ENCODE measurements at places on chromosomes 1 and 21.

DNA sequence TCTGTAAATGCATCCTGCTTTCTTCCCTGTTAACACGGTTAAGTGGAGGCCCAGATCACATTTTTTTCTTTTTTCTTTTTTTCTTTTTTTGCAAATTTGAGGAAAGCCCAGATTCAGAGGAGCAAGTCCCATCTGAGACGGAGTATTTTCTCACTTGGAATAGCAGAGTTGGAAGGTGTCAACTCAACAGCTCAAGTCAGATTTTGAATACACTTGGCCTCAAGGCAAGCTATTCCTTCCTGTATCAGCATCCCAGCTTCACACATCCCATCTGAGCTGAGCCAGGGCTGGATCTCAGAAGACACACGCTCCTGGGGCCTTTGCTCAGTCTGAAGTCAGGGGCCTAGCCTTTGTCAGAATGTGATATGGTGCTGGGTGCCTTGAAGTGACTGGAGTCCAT lies 11.5 kb upstream of the TNR start:
- DNase-seq: no peak

- DNase-seq: no peak
Observed at GRCh38 chr21:46061063-46061462, 36.8 kb upstream of the COL6A2 start.

DNA sequence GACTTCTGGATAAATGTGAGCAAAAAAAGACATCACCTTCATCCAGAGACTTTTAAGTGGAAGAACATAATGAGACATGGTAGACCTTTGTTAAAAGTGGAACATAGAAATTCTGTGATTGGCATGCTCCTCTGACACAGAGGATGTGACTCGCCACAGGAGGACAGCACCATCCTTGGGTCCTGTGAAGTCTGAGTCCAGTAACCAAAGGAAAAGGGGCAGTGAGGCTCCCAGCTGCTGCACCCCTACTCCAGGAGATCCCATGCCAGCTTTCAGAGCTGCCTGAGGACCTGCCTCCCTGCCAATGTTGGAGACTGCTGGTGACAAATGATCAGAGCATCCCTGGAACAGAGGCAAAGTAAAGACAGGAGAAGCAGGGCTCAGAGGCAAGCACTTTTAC lies 136.2 kb downstream of the BRINP2 start:
- no peak for DNase-seq

DNA sequence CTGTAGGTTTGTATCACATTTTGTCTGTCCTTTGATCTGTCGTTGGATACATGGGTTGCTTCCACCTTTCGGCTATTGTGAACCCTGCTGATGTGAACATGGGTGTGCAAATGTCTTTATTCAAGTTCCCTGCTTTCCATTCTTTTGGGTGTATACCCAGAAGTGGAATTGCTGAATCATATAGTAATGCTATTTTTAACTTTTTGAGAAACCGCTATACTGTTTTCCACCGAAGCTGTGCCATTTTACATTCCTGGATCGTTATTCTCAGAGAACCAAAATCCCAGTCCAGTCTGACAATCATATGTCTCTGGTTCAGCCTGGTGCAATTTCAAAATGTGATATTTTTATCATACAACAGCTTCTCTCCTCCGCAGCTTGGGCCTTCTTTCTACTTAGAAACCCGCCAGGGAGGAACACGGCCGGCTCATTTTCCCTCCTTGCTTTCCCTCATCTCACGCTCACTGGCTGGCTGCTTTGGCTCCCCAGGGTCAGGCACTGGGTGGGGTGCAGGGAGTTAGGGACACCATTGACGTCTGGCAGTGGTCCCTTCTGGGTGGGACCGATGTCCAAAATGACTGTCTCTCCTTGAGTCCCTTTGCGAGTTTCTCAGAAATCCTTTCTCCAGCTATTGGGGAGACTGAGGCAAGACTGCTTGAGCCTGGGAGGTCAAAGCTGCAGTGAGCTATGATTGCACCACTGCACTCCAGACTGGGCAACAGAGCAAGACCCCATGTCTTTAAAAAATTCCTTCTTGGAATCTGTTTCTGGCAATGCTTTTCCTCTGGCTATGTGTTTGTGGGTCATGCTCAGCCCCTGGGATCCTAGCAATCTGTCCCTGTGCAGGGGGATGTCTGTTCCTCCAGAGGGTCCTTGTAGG lies 73.5 kb upstream of the AKT3 start:
- no peak for DNase-seq

- DNase-seq: no peak
Observed at GRCh38 chr1:181488866-181489265, 5.5 kb downstream of the CACNA1E start.

DNA sequence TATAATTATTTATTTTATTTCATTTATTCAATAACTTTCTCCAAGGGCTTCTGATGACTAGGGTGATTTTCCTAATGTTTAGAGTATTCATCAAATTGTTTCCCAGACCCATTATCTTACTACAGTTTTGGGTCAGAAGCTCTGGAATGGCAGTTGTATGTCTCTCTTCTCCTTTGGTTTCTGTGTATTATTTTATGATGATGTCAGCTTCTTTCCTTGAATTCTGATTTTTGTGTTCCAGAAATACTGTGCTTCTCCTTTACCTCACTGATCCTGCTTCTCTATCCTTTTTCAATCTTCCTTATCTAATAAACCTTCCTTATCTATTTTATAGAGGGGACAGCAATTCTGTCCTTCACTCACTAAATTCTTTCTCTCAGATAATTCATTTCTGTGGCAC lies 48.8 kb downstream of the LRRC8B start:
- DNase-seq: no peak
